Lung (tissue), 17 donors: ENCODE measurements at places on chromosomes 3 and 15.
A peak's percentile ranks its signal among the peaks of the same experiment; 100 is the strongest.

DNA sequence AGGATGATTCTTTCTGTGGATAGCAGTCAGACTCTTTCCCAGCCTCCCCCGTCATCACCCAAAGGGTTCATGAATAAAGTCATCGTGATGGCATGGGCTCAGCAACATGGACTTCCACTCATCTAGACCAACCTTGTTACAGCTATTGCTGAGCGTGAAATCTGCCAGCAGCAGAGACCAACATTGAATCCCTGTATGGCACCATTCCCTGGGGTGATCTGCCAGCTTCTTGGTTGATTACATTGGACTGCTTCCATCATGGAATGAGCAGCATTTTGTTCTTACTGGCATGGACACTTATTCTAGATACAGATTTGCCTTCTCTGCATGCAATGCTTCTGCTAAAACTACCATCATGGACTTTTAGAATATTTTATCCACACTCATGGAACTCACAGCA lies 195.6 kb upstream of the AZI2 start:
- DNase-seq: no peak

DNA sequence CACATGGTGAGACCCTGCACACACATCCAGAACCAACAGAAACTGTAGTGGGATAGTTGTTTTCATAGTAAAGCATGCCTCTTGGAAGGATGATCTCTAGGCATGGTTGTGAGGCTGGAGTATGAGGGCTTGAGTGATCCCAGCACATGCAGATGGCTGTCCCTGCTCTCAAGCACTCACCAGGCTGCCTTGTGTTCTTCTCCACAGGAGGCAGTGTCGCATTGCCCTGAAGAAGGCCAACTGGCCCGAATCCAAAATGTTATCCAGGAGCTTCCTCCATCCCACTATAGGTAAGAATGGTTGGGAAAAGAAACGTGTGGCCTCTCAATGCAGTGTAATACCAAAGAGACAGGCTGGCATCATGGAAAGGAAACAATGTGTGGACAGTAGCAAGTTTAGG lies 82.7 kb downstream of the TMEM39A start:
- DNase-seq: no peak

GRCh38 chr3:72473156-72473555 lies 375.1 kb downstream of the SHQ1 start:
- no peak for DNase-seq

DNA sequence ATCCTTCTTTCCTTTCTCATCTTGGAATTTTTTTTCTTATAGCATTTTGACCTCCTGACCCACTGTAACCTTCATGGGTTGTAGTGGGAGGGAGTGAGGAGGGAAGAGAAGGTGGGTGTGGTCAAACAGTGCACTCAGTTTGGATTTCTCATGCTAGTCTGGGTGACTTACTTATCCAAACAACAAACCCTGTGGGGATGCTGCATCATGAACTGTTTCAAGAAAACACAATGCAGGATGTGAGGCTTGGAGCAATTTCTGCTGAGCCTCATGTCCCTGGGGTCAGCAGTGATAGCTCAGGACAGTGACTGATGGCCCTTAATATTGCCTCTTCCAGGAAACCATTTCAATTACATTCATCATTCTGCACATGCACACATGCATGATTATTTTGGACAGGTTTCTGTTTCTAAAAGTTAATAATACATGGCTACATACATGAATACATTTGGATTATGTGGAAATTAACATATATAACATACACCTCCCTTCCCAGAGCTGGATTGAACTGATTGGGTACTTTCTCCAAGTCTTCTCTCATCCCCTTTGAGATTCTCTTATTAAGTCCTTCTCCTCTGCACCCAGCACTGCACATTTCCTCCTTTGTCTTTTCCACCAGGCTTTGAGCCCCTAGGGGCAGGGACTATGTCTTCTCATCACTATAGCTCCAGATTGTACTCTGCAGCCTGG lies 61.2 kb downstream of the ADAMTSL3 start:
- no peak for DNase-seq

- DNase-seq: no peak
These were observed 16.9 kb downstream of the TCAIM start for GRCh38 chr3:44355362-44356033.

DNA sequence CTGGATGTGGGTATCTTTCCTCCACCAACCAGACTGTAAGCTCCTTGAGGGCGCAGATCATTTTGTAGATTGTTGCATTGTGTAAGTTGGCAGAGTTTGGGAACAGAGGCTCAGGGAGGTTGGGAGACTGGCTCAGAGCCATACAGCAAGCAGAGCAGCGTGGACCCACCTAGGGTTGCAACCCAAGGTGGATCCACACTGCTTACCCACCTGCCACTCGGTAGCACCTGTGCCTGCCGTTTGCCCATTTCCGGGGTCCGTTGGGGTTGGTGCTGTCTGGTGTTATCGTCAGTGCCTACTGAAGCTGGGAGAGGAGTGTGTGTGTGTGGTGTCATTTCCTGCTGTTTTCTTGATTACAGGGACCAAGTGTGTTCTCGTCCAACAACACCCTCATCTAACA lies 19.0 kb downstream of the SMAD6 start:
- DNase-seq: no peak

DNA sequence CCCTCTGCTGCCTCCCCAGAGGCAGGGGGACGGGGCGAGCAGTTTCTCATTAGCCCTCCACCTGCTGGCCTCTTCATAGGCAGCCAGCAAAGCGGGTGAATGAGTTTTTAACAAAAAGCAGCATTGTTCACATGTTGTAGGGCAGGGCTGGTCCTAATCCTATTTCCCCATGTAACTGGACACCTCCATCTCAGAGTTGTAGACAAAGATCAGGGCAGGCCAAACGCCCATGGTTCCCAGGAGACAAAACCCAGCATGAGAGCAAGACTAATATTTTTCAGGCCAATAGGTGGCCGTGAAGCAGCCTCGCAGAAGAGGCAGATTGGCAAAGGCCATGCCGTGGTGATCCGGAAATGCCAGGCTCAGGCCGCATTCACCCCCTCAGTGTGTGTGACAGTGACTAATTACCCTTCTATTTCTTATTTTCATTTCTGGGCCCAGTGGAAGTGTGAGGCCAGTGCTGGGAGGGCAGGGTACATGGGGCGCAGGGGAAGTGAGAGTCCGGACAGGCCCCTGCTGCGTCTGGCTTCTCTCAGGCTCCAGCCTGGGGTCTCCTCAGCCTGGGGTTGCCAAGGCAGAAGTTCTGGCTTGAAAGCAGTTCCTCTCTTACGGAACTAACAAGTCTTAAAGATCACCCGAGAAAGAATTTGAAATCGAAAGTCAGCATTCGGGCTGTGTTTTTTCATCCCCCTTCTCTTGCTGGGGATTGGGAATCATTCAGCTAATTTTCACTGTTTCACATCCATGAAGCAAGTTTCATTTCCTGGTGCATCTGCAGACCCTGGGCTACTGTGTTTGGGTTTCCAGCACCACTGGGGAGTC lies 64.8 kb downstream of the BOC start:
- DNase-seq: peak; percentile 61
